ENCODE measurements at places on chromosomes 3 and 15. TPM values are rescaled to one million over a fixed set of nuclear protein-coding genes. Genes with fewer than 3 reads are reported as not detected.

- DNase-seq: no peak
Measured at GRCh38 chr3:64890006-64890405, 202.2 kb upstream of the ADAMTS9 start.

The B3GNT5 gene
- 17.7 TPM for polyA plus RNA-seq

GRCh38 chr3:34131091-34131490 is 332.7 kb downstream of the PDCD6IP start:
- no peak for DNase-seq

DNA sequence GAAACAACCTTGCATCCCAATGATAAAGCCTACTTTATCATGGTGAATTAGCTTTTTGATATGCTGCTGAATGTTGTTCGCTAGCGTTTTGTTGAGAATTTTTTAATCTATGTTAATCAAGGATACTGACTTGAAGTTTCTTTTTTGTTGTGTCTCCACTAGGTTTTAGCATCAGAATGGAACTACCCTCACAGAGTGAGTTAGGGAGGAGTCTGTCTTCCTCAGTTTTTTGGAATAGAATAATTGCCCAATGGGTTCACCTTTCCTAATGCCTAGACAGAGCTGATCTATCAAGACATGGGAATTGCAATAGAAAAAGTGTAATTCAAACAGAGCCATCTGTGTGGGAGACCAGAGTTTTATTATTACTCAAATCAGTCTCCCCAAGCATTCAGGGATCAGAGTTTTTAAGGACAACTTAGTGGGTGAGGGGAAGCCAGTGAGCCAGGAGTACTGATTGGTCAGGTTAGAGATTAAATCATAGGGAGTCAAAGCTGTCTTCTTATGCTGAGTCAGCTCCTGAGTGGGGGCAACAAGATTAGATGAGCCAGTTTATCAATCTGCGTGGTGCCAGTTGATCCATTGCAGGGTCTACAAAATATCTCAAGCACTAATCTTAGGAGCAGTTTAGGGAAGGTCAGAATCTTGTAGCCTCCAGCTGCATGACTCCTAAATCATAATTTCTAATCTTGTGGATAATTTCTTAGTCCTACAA is 237.4 kb upstream of the PPP2R3A start:
- DNase-seq: no peak

GRCh38 chr3:106228271-106228670 is 359.5 kb upstream of the CBLB start:
- DNase-seq: no peak

- no peak for DNase-seq
Measured at GRCh38 chr3:190626951-190627620, 113.2 kb downstream of the IL1RAP start.

GRCh38 chr3:122112754-122113153 is 57.6 kb downstream of the CD86 start:
- no peak for DNase-seq

DNA sequence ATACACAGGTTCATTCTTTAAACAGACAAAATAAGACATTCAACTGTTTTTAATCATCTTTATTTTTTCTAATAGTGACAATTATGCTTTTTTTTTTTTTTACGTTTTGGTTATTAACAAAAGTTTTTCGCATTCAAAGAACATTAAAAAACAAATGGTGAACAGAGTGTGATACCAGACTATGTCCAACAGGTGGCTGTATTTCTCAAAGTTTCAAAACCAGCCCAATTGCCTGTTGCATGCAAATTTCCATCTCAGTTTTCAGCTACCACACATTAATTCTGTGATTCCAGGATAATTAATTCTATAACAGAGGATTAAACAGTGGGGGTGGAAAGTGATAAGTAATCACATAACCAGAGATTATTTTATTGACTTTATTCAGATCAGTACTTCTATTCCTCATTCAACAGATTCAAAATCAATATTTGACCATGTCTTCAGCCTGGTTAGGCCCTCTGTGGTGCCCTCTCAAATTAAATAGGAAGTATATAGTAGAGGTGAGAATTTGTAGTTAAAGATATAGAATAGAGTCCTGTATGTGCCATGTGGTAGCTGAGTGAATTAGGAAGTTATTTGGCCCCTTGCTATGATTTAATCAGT is 122.2 kb upstream of the DCBLD2 start:
- DNase-seq: no peak

The HESX1 gene
- polyA plus RNA-seq: 0.22 TPM

DNA sequence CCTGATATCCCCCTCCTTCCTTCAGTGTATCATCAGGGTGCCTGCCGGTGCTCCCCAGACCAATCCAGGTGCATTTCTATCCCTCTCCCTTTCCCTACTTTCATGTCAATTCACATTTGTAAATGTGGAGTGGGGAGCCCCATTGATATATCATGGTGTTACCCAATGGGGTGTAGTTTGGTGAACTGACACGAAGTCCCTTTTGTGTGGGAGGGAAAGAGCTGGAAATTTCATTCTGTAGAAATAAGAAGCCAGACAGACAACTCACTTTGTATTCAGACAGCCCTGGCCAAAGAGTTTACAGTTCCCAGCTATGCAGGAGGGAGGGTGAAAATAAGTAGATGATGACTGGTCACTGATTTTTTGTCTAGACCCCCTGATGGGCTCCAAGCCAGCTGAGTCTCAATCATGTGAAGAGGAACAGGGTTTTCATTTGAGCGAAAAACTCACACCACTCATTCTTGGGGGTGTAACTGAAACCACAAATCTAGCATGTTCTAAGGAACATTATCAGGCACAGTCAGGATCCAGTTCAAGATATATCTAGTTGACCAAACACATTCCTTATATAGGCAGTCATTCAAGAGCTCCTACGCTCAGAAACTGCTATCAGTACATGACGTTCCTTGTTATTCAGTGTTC is 58.9 kb downstream of the LMCD1 start:
- no peak for DNase-seq

GRCh38 chr15:80587816-80588456 is 107.2 kb upstream of the ABHD17C start:
- no peak for DNase-seq

The GOLGA8H gene
- 1.1 TPM for polyA plus RNA-seq

The LNP1 gene
- polyA plus RNA-seq: 0.08 TPM

The CHRNA5 gene
- not detected for polyA plus RNA-seq

DNA sequence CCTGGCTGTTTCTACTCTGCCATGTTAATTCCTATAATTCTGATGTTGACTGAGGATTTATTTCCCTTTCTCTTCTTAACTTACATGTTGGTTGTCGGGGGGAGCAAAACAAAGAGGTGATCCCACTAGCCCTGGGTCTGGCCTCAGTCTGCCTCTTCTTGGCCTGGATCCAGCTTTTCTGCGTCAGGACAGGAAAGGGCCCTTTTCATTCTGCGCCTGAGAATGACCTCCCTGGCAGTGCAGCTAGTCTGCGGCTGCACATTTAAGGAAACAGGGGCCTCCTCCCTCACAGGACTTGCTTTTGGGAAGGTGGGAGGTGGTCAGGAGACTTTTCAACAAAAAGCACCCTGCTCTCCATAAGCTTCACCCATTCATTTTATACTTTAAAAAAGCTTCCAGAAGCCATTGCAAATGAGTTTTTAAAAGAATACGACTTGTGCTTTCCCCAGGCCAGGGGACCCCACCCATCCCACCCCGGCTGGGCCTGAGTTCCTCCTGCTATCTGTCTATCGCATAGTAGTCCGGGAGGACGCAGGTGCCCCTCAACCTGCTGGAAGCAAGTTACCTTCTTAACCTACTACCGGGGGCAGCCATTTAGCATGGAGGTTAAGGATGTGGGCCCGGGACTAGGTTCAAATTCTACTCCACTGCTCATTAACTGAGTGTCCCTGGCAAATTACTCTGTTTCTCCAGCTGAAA is 21.3 kb upstream of the EHD4 start:
- DNase-seq: no peak

- DNase-seq: no peak
Measured at GRCh38 chr3:55559500-55560423, 72.7 kb upstream of the WNT5A start.

The GDPGP1 gene
- polyA plus RNA-seq: 0.91 TPM

DNA sequence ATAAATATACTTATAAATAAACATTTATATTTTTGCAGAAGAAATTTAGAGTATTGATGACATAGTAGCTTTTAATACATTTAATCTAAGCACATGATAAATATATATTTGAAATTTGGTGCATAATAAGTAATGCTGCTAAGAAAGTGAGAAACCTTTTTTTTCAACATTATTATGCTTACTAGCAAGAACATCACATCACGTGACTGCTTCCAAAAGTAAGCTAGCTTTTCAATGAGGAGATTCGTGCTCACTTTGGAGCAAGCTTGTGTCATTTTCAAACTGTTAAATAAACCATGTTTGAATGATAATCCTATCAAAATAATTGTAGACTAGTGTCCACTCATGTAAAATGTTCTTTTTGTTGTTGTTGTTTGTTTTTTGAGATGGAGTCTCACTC is 109.0 kb upstream of the SLC4A7 start:
- DNase-seq: no peak

- no peak for DNase-seq
Measured at GRCh38 chr3:45573591-45573990, 21.0 kb upstream of the LIMD1 start.

The GXYLT2 gene
- not detected for polyA plus RNA-seq

DNA sequence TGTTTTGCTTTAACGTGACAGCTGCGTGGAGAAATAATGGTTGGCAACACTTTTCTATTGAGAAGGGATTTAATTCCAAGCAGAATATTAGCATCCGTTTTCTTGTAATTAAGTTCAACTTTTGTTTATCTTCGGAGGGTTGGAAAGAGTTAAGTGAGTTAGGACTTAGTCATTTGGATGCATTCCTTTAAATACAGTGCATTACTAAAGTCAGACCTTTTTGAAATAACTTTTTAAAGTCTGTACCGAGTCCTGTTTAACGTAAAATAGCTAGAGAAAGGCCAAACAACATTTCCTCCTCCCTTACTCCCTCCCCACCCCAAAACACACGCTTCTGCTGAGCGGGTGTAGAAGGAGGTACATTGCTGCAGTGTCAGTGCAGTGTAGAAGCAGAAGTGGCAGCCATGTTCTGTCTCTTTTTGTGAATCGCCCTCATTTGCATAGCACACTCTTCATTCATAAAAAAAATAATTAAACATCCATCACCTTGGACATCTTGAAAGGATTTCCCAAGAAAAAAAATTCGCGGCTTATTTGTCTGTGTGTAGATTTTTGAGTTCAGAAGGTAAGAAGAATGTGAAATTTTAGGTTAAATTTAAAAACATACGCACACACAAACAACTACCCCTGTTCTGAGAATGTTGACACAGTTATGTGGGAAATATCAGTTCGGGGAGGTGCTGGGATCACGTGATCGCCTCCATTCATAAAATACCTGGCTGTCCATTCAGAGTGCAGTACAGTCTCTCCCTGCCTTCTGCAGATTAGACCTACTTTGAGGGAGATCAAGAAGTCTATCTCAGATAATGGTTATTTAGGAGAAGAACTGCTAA is 1.6 kb downstream of the SPRED1 start:
- DNase-seq: peak; percentile 40

- DNase-seq: no peak
Measured at GRCh38 chr3:3603351-3603750, 195.9 kb upstream of the LRRN1 start.

- no peak for DNase-seq
Measured at GRCh38 chr3:140298043-140298442, 363.1 kb downstream of the CLSTN2 start.

GRCh38 chr3:123258811-123259420 is 57.2 kb downstream of the SEC22A start:
- DNase-seq: peak; percentile 15

The PLA2G4E gene
- polyA plus RNA-seq: not detected

DNA sequence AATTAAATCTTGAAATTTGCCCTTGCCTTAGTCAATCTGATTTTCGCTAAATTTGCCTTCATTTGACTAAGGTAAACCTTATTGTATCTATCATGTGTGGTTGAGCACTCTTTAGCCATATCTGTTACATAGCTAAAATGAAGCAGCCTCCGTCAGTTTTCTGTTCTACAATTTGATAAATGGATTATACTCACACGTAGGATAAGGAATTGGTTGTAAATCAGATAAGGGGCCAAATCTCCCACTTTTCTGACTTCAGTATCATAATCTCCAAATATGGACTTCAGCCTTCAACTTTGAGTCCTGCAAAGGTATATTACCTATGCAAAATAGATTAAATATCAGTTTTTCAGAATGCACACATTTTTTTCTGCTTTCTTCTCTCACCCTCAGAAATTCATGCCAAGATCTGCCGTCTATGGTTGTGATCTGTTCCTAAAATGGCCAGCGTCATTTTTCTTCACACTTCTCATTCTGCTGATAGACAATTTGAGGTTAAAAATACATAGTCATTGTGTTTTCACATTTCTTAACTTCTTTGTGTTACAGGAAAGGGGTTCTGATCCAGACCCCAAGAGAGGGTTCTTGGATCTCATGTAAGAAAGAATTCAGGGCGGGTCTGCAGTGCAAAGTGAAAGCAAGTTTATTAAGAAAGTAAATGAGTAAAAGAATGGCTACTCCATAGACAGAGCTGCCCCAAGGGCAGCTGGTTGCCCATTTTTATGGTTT is 36.9 kb downstream of the RAB8B start:
- no peak for DNase-seq

DNA sequence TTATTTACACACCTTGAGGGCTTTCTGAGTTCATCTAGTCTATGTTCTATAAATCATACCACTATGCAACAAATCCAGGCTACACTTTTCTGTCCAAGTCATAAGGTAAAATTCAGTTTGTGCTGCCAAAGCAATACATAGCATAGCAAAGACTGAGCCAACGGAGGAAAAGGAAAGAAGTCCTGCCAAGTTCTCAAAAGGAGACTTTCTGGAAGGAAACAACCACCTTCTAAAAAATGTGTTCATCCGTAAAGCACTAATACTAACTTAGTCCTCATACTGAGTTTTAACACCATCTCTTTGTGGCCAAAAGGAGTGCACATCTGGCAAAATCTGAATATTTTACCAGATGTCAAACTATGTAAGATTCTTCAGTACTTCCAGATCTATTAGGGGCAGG is 620.2 kb downstream of the RBMS3 start:
- DNase-seq: no peak

GRCh38 chr15:100730655-100731266 is 128.4 kb downstream of the ASB7 start:
- DNase-seq: no peak

- DNase-seq: no peak
Measured at GRCh38 chr3:127445581-127446343, 144.8 kb downstream of the TPRA1 start.

The SERPINI2 gene
- polyA plus RNA-seq: 0.24 TPM

DNA sequence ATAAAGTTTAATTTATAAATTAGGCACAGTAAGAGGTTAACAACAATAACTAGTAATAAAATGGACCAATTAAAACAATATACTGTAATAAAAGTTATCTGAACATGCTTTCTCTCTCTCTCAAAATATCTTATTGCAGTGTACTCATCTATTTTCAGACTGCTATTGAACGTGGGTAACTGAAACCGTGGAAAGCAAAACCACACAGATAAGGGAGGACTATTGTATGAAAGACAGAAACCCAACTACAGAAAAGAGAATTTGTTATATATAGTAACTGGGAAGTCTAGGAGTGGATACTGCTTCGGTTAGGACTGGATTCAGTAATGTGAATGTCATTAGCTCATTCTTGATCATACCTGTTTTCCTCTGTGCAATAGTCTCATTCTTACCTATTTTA is 119.3 kb upstream of the DAZL start:
- DNase-seq: no peak

The ILDR1 gene
- polyA plus RNA-seq: 0.12 TPM
